ENCODE measurements at places on chromosomes 13 and 19.

GRCh38 chr19:35935911-35936737, at the start of gene LRFN3:
Gene LRFN3, plus strand, starts transcription at chr19:35936374. Its CDS starts 3,052 bp downstream, at chr19:35939426.
- DNase-seq, result peak; percentile 56

DNA sequence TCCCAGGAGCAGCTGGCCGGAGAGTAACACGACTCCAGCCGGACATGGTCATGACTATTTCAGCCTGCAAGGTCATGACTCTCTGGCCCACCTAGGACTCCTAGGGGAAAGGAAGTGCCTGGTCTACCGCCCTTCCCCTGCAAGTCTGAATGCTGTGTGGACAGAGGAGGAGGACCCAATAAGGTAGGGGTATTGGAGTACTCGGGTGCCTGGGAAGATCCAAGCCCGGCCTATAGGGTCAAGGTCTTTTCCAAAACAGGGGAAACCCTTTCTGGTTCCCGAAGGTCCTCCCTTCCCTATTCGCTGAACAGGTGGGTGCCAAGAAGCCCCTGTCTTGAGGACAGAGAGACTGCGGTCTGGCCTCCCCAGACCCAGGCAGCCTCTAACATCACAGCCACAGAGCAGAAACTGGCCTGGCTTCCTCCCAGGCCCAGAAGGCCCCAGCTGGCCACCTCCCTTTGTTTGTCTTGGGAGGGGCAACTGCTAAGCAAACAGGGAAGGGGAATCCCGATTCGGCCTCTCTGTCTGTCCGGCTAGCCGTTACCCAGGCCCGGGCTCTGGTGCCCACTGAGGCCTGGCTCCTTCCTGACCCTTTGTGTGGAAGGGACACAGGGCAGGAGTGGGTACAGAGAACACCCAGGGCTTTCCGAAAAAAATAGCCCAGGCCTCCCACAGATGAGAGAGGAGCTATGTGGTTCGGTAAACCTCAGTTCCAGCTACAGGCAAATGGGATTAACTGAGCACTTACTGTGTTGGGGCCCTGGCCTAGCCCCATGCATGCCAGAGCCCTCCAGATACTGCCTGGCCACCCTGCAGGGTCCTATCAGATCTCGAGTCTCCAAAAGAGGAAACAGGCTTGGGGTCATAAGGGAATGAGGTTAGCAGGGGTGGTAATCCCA, 5.2 kb upstream of the GRAMD1A start:
- DNase-seq, result no peak

- no peak for DNase-seq
These were observed 23.8 kb downstream of the ZSWIM9 start for GRCh38 chr19:48194041-48194843.

DNA sequence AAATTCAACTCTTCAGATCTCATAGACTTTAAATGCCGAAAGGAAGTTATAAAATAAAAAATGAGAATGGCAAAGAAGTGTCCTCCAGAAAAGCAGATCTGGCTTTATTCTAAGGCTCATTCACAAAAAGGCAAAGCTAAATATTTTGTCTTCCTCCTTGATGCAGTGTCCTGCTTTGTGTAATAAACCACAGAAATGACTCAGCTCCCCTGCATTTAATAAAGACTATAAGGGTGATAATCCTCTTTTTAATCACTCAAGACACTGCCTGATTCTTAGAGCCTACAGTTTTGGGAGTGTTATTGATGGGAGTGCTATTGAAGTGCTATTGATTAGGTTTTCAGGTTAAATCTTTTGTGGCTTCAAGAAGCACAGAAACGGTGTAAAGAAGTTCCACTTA, 482.0 kb downstream of the PCDH20 start:
- DNase-seq, result no peak

- no peak for DNase-seq
These were observed 10.2 kb downstream of the DOT1L start for GRCh38 chr19:2173767-2174577.

- DNase-seq, result no peak
These were observed 2172.2 kb downstream of the PCDH9 start for GRCh38 chr13:65057986-65058385.

- DNase-seq, result no peak
These were observed 678.1 kb downstream of the UQCRFS1 start for GRCh38 chr19:28534766-28535351.

- peak; percentile 23 for DNase-seq
These were observed 20.8 kb downstream of the PLEKHJ1 start for GRCh38 chr19:2215281-2215751.

GRCh38 chr19:49932041-49932451, 2.7 kb upstream of the NUP62 start:
- DNase-seq, result no peak

DNA sequence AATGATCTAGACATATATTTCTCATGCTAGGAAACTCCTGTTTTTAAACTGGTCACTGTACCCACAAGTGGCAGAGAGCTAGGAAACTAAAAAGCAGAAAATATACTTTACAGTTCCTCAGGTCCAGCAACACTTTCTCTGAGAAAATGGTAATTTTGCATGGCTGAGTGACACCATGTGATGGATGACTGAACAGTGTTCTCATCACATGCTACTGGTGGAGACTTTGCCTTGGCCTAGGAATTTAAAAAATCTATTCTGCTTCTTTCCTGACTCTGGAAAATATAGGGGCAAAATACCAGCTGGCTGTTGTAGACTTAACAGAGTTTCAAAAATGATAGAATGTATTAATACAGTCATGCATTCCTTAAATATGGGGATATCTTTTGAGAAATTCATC, 50.0 kb downstream of the LATS2 start:
- no peak for DNase-seq

DNA sequence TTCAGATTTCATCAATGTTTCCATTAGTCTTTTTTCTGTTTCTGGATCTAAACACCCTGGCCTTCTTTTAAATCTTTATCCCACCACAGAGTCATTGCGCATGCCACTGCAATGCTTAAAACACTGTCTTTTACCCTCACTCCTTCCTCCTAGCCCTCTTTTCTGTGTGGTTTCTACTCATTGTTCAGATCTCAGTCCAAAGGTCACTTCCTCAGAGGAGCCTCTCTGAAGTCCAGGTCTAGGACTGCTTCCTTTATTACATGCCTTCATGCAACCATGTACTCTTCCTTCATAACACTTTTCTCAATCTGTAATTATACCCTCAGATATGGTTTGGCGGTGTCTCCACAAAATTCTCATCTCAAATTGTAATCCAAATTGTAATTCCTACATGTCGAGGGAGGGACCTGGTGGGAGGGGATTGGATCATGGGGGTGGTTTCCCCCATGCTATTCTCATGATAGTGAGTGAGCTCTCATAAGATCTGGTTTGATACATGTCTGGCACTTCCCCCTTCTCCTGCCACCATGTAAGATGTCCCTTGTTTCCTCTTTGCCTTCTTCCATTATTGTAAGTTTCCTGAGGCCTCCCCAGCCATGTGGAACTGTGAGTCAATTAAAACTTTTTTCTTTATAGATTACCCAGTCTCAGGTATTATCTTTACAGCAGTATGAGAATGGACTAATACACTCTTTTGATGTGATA, 808.9 kb downstream of the DIAPH3 start:
- DNase-seq, result no peak

DNA sequence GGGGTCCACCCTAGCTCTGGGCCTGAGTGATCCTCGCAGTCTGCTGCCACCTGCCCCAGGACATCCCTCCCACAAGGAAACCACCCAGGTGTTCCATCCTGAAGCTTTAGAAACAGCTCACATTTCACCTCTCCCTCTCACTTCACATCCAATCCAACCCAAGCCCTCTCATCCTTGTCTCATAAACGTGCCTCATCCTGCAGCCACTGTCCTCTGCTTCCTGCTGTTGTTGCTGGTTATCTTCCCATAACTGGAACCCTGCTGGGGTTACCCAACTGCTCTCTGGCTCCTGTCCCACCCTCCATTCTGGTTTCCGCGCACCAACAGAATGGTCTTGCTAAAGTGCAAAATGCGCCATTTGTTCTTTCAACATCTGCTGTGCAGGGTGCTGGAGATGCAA, 59.7 kb upstream of the MTIF3 start:
- DNase-seq, result no peak

DNA sequence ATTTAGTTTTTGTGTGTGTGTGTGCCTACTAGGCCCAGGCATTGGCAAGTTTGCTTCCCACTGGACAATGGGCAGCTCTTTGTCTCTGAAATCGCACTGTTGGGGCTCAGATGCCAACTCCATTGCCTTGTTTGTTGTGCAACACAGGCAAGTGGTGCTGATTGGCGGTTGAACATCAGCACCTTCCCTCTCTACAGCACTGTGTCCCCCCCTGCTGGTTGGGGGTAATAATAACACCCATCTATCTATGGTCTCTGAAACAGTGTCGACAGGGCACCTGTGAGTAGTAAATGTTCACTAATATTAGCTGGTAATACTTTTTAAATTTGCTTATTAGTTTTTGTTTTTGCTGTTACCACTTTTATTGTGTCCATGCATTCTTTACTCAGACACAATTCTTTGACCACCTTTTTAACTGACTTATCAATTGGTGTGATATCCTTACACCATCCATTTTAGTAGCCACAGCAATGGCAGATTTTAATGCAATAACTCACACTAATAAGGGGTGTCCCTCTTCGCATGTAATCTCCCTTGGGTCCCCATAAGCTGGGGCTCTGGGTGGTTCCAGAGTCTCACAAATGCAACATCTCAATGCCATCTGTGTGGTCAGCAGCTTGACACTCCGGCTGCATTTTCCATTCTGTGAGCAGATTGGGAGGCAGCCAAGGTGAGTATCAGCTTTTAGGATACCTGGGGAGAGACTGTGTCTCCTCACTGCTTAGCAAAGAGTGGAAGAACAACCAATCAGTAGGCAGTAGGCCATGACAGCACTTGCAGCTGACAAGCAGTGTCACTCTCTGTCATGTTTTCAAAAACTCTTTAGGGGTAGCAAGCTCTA, 47.7 kb upstream of the UQCRFS1 start:
- no peak for DNase-seq

DNA sequence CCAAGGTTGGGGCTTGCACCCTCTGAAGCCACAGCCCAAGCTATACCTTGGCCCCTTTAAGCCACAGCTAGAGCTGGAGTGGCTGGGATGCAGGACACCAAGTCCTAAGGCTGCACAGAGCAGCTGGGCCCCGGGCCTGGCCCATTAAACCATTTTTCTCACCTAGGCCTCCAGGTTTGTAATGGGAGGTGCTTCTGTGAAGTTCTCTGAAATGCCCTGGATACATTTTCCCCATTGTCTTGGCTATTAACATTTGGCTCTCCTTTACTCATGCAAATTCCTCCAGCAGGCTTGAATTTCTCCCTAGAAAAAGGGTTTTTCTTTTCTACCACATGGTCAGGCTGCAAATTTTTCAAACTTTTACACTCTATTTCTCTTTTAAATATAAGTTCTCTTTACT, 93.8 kb upstream of the FGF14 start:
- DNase-seq, result no peak

- no peak for DNase-seq
These were observed 26.3 kb upstream of the INTS6 start for GRCh38 chr13:51479199-51479523.

GRCh38 chr19:50817941-50818858, 5.4 kb downstream of the KLK1 start:
- DNase-seq, result no peak

DNA sequence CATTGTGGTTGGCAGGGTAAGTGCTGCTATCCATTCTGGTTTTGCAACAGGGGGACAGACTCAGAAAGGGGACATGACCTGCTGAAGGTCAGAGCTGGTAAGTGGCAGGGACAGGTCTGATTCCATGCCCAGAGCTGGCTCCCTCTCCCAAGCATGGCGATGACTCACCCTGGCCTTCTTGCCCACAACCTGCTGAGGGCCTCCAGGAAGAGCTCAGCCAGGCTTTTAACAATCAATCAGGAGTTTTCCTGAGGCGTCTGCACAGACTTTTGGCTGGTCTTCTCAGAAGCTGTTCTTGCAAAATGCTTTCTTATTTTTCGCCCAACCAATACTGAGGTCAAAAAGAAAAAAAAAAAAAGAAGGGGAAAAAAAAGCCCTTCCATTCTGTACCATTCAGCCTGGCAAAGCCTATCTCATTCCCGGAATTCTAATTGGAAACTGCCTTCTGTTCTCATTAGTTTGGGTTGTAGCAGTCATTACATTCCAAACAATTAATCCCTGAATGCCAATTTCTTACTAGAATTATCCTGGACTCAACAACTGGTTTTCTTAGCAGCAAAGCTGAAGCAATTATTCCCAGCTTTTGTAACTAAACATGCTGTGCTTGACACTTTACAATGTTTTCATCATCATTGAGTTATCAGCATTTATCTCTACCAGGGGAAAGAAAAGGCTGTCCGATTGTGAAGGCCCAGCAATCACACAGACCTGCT, 17.7 kb downstream of the SIAH3 start:
- DNase-seq, result no peak

GRCh38 chr19:49085020-49085867, at the start of gene SNRNP70:
Gene SNRNP70, plus strand, starts transcription at chr19:49085451. Its CDS starts 964 bp downstream, at chr19:49086415.
- peak; percentile 97 for DNase-seq
